ENCODE measurements at places on chromosomes 12 and 14.

DNA sequence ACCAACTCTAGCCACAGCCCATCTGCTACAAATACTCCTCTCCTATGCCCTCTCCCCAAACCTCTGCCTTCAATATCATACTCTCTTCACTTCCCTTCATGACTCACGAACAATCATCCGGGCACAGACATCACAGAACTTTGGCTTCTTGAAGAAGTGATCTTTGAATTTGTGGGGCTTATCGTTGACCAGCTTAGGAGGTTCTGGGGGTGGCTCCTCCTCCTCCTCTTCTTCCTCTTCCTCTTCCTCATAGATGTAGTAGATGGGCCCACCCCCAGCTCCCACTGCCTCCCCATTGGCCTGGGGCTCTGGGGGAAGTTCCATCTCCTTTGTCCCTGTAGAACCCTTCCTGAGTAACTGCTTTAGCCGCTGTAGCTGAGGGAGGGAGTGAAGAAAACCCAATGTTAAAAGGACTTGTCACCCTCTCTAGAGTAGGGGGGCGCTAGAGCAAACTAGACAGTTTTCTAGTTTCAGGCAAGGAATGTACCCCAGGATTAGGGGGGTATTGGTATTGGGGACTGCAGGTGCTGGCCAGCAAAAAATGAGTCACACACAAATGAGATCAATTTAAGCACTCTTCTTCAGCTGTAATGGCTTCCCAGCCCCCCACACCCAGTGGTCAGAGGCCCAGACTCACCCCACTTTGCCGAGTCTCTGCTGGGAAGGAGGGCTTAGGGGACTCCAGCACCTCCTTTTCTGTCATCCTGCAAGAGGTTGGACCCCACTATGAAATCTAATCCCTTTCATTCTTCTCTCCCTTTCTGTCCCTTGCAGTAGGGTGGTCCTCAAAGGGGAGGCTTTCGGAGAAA lies 1.8 kb downstream of the STAC3 start:
- DNase-seq = no peak

DNA sequence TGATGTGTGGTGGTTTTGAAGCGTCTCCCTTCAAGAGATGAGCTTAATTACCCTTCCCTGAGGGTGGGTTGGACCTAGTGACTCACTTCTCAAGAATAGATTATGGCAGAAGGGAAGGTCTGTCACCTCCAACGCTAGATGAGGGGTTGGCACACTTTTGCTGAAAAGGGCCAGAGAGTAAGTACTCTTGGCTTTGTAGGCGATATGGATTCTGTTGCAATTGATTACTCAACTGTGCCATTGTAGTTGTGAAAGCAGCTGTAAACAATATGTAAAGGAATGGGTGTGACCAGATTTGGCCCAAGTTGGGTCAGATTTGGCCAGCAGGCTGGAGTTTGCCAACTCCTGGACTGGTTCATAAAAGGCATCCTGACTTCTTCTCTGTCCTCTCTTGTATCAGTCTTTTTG lies 53.3 kb downstream of the SMIM41 start:
- no peak for DNase-seq

DNA sequence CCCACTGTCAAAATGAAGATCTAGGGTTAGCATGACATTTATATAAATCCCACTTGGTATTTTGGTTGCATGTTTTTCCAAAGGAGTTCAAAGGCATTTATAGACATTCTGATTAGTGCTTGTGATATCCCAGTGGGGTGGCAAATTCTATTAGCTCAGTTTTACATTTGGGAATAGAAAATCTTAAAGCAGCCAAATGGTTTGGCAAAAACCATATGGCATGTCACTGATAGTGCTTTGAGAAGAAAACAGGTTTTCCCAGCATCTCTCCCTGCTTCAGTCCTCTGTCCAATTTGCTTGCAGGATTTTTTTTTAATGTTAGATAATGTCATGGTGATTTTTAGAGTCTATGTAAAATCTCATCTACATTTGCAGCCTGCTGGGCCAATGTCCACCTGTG lies 225.1 kb upstream of the DIO3 start:
- no peak for DNase-seq

DNA sequence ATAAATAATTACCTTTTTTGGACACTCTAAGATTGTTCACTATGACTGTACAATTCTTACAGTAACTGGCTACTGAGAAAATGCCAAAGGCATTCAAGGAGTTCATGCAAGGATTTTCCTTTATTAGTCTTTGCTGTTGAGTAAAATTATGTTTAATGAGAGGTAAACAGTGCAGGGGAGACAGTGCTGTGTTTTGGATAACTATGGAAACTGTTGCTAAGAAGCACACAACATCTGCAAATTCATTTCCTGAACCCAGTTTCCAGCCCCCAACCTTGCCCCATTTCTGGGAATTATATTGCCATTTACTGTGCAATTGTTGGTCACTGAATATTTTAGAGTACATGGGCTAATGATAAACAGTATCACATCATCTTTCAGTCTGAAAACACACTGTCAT lies 1005.8 kb downstream of the TRHDE start:
- no peak for DNase-seq

GRCh38 chr12:125566-125965 lies 59.0 kb downstream of the IQSEC3 start:
- DNase-seq = no peak
